ENCODE measurements at places on chromosomes 13 and 19. TPM values are rescaled to one million over a fixed set of nuclear protein-coding genes. Genes with fewer than 3 reads are reported as not detected.

DNA sequence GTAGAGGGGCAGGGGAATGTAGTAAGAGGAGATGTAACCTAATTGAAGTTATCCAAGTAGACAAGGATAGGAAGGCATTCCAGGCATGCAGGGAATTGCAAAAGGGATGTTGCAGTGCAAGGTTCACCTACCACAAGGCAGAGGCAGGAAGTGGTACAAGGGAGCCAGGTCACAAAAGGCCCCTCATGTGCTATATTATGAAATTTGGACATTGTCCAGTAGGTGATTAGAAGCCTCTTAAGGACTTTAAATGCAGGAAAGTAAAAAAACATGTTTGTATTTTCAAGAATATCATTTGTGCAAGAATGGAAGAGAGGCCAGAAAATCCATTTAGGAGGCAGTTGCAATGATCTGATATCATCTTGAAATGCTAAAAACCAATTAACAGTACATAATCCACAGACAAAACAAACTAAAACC, 111.4 kb downstream of the FRY start:
- no peak for DNase-seq

GRCh38 chr13:106036870-106037269, 498.6 kb downstream of the EFNB2 start:
- DNase-seq: no peak

DNA sequence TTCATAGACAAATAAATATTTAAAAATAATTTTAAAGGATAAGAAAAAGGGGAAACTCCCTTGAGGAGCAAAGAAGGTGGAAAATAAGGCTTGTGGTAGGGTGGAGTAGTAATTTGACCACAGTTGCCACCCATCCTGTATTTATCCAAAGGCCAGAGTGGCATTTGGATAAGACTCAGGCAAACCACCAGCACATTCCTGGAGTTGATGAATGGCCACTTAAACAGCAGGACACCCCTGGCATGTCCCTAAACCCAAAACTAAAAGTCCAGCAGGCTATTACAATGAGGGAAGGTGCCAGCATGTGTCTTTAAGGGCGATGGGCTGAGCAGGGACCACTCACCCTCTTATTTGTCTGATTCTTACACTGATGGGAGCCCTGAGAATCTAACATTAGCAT, 9.8 kb upstream of the FRY start:
- no peak for DNase-seq

DNA sequence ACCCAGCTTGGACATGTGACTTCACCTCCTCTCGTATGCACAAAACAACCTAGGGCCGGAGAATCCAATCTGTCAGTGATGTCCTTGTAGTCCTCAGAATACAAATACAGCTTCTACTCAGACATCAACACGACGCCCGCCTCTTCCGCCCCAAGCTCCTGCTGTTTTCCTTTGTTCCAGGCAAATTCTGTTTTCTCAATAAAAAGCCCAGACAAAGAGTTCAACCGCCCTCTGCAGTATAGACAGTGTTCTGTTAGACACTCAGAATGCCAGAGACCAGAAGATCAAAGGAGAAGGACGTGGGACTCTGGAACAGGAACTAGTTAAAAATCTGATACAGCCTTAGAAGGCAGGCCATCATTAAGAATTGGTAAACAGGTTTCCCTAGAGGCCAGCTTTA, 42.0 kb upstream of the GGACT start:
- DNase-seq: no peak

DNA sequence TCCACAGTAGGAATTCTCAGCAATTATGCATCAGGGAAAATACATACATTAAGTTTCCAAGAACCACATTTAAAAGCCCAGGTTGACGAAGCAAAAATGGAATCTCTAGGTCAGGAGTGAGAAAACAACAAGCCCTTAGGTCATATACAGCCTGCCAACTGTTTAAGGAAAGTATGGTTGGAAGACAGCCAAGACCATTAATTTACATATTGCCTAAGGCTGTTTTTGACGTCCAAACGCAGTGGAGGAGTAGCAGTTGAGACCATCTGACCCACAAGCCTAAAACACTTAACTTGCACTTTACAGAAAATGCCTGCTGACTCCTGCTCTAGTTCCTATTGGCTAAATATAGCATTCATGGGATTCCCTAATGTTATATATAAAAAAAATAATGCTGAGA, 299.0 kb downstream of the ITGBL1 start:
- peak; percentile 92 for DNase-seq

- peak; percentile 86 for DNase-seq
Measured at GRCh38 chr19:33795370-33796163, 1.1 kb upstream of the KCTD15 start.

- DNase-seq: no peak
Measured at GRCh38 chr13:49759503-49759902, 33.0 kb downstream of the KPNA3 start.

- no peak for DNase-seq
Measured at GRCh38 chr19:8323781-8324185, 2.5 kb downstream of the RPS28 start.

DNA sequence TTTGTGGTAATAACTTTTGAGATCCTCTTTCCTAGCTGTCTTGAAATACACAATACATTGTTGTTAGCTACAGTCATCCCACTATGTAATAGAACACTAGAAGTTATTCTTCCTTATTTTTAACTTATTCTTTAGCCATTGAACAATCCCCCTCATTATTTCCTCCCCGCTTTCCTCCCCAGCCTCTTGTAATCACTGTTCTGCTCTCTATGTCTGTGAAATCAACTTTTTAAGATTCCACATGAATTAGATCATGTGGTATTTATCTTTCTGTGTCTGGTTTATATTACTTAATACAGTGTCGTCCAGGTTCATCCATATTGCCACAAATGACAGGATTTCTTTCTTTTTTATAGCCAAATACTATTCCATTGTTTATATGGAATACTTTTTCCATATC, 72.9 kb downstream of the SLC10A2 start:
- peak; percentile 20 for DNase-seq

DNA sequence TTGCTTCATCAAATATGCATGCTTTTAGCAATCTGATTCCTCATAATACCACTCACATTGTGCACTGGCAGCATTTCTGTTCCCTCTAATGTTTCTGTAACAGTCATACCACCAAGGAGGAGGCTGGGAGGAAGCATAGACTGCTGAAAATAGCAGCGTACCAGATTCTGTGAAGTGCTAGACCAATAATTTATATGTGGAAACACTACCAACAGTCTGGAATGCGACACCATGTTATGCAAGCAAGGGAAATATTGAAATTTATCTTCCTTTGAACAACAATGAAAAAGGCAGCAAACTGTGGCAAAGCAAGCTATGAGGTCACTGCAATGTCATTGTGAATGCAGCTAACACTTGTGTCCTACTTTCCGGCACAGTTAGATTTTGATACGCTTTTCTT, 1388.0 kb downstream of the EFNB2 start:
- no peak for DNase-seq

- no peak for DNase-seq
Measured at GRCh38 chr13:25686831-25687470, 315.2 kb downstream of the ATP8A2 start.

DNA sequence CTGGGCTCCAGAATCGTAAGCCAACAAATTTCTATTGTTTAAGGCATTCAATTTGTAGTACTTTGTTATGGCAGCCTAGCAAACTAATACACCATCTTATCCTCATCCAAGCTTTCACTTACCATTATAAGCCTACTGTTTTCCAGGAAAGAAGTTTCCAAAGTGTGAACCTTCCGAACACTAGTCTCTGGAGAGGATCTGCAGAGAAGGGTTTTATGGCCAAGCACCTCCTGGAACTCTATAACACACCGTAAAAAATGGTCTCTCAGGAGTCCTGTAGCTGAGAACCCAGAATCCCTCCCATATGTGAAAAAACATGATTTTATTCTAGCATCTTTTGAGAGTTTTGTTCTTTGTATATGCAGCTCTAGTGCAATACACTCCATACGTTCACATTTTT, 142.1 kb downstream of the POSTN start:
- DNase-seq: no peak

- peak; percentile 73 for DNase-seq
Measured at GRCh38 chr19:10864538-10864899, 6.8 kb upstream of the CARM1 start.

- no peak for DNase-seq
Measured at GRCh38 chr19:17975032-17975431, 8.1 kb downstream of the KCNN1 start.

The ATP4A gene
- total RNA-seq: not detected

The CYP4F8 gene
- total RNA-seq: not detected

The ZNF264 gene
- 13.6 TPM for total RNA-seq

The THSD8 gene
- total RNA-seq: 4.7 TPM

The C19orf38 gene
- 0.71 TPM for total RNA-seq

The GRAMD1A gene
- 18.8 TPM for total RNA-seq

The NFIX gene
- 4.2 TPM for total RNA-seq

The NOVA2 gene
- 0.18 TPM for total RNA-seq

The C19orf85 gene
- total RNA-seq: not detected

The CEACAM3 gene
- not detected for total RNA-seq

The FLT1 gene
- 0.03 TPM for total RNA-seq

The GARIN5A gene
- 0.27 TPM for total RNA-seq

The FLT3 gene
- not detected for total RNA-seq

The MBD3L2 gene
- total RNA-seq: not detected

The ACP5 gene
- total RNA-seq: 64.7 TPM
